ENCODE measurements at places on chromosomes 7 and 10. TPM values are rescaled to one million over a fixed set of nuclear protein-coding genes. Genes with fewer than 3 reads are reported as not detected.

- no peaks in the 10 kb centered on the region for H3K36me3 ChIP-seq
- H3K4me1 ChIP-seq = no peaks in the 10 kb centered on the region
- no peak overlapping the region for H3K4me3 ChIP-seq
- H3K27ac ChIP-seq = no peak overlapping the region
- no peaks in the 10 kb centered on the region for H3K27me3 ChIP-seq
- DNase-seq = no peak
These were observed 91.3 kb upstream of the DNAAF5 start for GRCh38 chr7:635227-635626.

The FGL2 gene
- total RNA-seq = 97.6 TPM

The C7orf57 gene
- not detected for total RNA-seq

The PAPOLB gene
- total RNA-seq = under 0.01 TPM

DNA sequence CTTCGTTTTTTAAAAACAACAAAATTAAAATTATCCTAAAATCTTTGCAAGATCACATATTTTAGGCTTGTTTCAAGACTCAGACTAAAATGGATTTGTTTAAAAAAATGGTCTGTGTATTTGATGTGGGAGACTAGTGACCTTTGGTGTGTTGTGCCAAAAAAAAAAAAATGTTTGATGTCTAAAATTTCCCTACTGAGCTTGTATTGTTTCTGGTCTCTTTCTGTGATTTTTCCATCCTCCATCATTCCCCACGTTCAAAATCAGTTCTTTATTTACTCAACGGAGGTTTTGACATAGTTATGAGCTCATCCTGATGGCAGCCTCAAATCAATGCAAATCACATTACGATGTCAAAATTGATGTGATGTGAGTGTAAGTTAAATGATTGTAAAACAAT lies 326.2 kb downstream of the RNLS start:
- H3K4me3 ChIP-seq = no peak overlapping the region
- peaks cover 20% of the 10 kb centered on the region for H3K4me1 ChIP-seq
- H3K27ac ChIP-seq = peak overlapping the region; percentile 45
- H3K36me3 ChIP-seq = no peaks in the 10 kb centered on the region
- no peaks in the 10 kb centered on the region for H3K27me3 ChIP-seq
